ENCODE measurements at places on chromosomes 3 and 15.

DNA sequence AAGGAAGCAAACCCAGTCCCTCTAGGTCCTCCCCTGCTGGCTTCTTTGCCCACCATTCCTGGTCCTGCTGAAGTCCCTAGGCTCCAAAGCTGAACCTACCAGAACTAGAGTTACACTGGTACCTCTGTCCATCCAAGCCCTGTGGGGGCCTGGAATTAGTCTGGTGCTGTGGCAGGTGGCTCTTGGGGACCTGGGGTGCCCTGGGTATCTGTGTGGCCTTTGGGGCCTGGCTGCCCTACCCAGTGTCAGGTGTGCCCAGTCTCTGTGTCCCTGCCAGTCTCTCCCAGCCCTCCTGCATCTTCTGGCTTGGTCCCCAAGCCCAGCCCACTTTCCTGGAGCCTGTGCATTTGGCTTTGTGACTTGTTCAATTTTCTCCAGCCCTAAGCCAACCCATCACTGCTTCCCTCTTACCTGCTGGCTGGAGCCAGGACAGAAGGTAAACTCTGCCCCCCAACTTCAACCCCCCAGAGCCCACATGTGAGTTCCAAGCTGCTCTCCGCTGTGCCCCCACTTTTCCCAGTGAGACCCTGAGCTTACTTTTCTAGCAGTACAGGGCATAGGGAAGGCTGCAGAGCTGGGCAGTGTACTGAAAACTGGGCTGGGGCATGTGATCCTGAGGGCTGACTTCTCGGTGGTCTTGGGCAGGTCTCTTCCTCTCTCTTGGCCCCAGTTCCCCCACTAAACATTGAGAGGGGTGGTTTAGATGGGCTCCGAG lies 28.3 kb upstream of the HHATL start:
- peak; percentile 9 for DNase-seq

DNA sequence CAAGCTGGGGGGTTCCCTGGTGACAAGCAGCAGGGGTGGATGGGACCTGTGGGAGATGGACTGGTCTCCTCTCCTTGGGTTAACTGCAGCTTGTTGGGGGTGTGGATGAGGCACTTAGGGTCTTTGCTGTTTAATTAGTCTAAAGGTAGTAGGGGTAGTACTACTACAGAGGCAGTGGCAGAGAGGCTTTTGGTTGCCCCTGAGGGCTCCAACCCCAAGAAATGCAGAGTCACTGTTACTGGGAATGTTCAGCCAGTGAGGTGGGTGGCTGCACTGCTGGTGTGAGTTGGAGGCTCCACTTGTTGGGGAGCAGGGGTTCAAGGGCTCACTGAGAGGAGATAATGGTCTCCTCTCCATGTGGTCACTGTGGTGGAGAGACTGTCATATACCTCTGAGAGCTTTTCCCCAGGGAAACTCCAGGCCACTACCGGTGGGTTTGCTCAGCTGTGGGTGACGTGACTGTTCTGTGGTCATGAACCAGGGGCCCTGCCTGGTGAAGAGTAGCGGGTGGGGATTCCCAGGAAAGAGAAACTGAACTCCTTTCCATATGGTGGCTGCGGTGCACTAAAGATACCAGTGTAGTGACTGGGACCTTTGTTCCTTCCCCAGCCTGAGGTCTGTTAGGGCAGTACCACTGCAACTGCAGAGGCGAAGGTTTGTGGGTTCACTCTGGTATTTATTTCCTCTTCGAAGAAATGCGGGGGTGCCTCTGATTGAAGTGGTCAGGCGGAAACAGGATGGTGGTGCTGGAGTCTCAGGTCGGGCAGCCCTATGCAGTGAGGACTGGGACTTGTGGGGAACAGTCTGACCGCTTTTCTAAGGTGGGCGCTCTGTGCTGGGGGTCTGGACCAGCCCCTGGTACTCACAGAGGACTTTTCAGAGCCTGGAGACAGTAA lies 68.9 kb upstream of the TNFSF10 start:
- DNase-seq, result peak; percentile 75

DNA sequence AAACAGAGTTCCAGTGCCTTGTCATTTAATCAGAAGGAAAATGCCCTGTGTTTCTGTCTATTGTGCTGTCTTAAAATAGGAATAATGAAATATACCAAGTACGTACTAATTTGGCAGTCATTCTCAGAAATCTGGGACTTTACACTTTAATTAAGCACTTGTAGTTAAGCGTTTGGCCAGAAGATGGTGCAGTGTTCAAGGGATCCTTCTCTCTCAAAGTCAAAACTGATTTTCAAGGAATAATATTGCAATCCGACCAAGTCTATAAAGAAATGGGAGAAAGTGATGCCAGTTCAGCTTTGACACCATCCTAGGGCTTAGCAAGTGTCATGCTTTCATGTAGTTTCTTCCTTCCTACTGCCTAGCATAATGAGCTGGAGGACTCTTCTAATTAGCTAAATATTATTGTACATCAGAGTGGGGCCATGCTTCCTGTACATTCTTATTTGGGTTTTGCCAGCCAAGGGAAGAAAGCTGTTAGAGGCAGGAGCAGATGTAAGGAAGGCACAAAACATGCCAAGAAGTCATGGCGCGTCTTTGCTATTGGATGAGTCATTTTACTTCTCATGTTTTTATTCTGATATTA lies 64.8 kb downstream of the SAMMSON start:
- DNase-seq, result no peak

DNA sequence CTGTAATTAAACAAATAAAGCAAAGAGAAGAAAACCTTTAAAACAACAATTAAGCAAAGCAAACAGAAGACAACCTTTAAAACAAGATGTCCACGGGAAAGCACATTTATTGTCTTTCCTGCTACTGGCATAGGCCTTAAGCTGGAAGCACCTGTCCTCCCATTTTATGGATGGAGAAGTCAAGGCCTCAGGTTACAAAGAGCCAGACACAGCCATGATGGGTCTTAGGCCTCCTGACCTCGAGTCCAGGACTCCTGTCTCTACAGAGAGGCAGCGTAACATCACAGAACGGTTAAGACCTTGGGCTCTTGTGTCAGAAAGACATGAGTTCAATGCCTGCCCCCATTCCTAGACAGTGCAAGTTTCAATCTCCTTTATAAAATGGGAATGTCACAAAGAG lies 54.7 kb upstream of the INSYN1 start:
- DNase-seq, result no peak

DNA sequence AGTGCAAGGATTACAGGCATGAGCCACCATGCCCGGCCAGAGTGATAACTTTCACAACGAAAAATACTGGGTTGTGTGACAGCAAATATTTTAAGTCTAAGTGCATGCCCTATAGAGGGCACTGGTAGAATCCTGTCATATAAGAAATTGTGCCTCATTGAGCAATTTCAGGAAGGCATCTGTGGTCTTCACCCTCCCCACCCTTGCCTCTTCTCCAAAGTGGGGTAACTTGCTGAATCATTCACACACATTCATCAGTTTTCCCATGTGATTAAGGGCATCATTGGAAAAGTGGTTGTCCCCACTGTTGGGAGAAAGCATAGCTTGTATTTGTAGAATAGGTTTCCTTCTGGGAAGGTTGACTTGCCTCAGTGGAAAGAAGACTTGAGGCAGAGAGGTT lies 9.2 kb downstream of the MITF start:
- DNase-seq, result no peak

DNA sequence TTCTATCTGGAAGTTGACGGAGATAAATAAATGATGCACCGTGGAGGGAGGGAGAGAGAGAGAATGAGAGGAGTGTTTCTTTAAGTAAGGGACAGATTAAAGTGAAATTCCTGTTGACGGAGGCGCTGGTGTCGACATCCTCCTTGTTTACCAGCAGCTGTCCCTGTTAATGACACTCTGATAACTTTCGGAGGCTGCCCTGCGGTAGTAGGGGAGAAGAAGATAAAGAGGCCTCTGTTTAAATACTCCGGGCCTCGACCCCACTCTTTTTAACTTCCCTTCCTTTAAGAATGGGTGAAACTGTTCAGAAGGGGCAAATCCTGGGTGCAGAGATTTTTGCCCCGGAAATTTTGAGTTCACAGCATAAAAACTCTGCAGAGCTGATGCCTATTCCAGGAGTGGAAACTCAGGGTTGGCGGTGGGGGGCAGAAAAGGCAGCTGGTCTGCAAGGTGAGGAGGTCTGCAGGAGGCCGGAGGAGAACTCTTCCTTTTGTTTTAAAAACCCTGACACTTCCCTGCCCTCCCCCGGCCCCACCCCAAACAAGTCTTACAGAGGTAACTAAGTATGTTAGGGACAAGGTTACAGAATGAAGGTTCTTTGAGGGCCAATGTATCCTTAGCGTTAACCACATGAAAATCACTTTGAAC lies 276.6 kb upstream of the NR2F2 start:
- DNase-seq, result no peak

GRCh38 chr15:66764072-66764786 lies 62.2 kb downstream of the SMAD6 start:
- no peak for DNase-seq
